Fibroblast of skin of scalp (primary cell): ENCODE measurements at places on chromosomes 3 and 15.
A peak's percentile ranks its signal among the peaks of the same experiment; 100 is the strongest.

GRCh38 chr3:63791974-63792373, 27.1 kb upstream of the C3orf49 start:
- DNase-seq, result peak; percentile 63

DNA sequence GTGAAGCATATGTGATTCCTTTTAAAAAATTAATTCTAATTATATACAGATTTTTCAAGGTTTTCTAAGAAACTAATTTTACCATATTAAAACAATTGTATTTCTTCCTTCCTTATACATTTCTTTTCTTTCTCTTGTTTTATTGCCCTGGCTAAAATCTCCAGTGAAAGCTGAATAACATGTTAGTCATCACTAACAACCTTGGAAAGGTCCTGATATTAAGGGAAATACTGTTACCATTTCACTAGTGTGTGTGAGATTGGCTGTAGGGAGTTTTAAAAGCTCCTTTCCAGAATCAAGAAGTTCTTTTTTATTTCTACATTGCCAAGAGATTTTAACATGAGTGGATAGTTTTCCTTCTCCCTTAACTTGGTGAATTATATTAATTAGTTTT, 229.7 kb upstream of the EIF1B start:
- DNase-seq, result no peak

- no peak for DNase-seq
These were observed 8.2 kb downstream of the TRNT1 start for GRCh38 chr3:3134750-3135448.

- DNase-seq, result no peak
These were observed 67.4 kb upstream of the TAMM41 start for GRCh38 chr3:11914041-11914440.

- DNase-seq, result no peak
These were observed 1271.3 kb downstream of the ROBO1 start for GRCh38 chr3:78496501-78496900.

DNA sequence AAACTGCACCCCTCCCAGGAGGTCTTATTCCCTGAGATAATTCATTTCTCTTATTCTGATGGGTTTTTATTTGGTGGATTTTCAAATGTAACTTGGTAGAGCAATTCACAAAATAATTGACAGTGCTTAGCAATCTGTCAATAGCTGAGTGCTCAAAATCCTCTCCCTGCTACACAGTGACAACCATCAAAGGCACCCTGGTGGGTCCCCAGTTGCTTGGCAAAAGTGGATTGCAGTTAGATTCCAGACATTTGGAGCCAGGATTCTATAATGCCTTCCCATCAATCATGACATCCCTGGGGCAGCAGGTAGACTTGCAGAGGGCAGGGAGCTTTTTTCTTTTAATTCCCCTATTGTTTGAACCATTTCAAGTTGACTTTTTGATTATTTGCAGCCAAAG, 59.0 kb downstream of the FHIT start:
- DNase-seq, result no peak

GRCh38 chr15:33068007-33068481, 126.5 kb downstream of the FMN1 start:
- peak; percentile 61 for DNase-seq

DNA sequence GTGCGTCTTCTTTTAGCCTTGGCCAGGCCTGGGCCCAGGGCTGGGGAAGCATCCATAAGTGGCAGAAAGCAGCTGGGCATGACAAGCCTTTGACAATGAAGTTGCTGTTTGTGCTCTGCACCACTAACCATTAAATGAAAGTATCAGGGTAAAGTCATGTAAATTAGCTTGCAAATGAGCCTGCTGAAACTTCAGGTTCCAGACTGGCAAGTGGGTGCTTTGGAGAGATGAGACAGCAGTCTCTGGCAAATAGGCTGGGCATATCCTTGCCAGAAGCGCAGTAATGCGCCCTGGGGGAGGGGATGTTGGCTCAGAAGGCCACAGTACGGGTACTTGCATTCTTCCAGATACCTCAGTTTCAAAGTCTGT, 40.7 kb downstream of the RAB6B start:
- no peak for DNase-seq
